Inflammatory macrophage (primary cell): ENCODE measurements at places on chromosomes 7 and 10.
A peak's percentile ranks its signal among the peaks of the same experiment; 100 is the strongest.

GRCh38 chr7:140160308-140160707 lies 16.5 kb downstream of the KDM7A start:
- DNase-seq, result no peak

GRCh38 chr10:32132357-32132946 lies 76.2 kb upstream of the KIF5B start:
- no peak for DNase-seq

DNA sequence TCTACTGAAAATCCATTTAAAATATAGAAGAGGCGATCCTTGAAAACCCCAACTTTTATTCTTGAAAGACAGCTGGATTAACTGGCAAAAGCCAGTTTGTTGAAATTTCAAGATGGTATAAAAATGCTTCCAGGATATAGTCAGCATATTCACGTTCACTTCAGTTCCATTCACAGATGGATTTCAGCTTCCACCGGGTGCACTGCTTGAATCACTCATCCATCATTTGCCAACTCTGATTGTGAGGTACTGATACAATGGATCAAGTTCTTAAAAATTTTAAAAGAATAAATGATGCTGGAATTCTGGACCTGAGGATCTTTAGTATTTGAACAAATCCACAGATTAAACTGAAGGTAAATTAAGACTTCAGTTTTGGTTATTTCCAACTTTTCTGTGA lies 2.4 kb downstream of the PURB start:
- no peak for DNase-seq

DNA sequence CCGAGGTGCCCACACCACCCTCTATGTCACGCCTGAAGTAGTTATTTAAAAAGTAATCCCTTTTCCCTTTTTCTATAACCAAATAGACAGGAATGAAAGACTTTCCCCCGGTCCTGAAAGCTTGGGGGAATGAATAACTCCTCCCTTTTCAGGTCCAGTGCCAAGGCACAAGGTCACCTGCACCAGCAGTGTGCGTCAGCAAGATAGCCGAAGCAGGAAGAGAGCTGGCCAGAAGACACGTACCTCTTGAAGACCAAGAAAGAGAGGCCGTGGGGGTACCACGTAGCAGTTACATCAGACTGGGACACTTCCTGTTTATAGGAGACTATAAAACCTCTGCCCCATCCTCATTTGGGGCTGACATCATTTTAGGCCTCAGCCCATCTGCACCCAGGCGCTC lies 10.7 kb upstream of the AKR1B1 start:
- no peak for DNase-seq

- peak; percentile 36 for DNase-seq
Observed at GRCh38 chr7:10412422-10413019, 561.2 kb upstream of the PHF14 start.

DNA sequence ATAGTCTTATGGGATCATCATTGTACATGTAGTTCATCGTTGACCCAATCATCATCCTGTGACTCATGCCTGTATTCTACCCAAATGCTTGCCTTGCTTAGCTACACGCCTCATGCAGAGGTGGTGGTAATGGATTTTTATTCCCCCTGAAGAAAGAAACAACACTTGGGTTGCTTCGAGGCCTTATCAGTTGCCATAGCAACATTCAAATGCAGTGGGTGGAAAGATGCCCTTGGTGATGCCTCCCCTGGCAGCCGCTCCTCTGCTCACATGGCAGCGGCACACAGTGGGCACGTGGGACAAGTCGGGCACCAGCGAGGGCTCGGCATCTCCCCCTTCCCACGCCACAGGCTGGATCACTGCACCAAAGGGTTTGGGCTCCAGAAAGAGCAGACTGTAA lies 54.0 kb upstream of the NMT2 start:
- no peak for DNase-seq

DNA sequence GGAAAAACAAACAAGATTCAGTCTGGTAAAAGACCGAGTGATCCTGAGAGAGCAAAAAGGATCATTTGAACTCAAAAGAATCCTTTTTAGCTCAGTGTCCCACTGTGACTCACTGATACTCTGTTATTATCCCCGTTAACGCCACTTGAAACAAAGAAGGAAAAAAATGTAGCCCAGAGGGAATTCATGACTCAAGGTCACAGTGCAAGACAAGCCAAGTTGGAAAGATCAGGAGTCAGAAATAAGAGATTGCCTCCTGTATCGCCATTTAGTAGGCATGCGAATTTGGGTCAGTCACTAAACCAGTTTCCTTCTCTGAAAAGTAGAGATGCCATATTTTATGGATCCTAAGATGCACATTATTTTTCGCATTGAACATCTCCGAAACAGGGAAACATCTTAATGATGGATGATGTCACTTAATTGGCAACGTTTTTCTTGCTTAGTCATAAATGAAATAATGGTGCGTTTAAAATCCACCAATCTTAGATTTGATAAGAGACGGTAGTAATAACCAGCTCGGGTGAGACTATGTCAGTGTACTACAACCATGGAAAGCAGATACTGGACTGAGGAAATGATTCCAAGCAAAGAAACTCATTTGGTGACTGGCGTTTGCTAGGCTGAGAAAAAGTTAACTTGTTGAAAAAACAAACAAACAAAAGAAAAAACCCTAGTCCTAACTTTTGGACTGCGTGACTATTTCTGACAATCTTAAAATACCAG lies 502.0 kb upstream of the CELF2 start:
- no peak for DNase-seq

DNA sequence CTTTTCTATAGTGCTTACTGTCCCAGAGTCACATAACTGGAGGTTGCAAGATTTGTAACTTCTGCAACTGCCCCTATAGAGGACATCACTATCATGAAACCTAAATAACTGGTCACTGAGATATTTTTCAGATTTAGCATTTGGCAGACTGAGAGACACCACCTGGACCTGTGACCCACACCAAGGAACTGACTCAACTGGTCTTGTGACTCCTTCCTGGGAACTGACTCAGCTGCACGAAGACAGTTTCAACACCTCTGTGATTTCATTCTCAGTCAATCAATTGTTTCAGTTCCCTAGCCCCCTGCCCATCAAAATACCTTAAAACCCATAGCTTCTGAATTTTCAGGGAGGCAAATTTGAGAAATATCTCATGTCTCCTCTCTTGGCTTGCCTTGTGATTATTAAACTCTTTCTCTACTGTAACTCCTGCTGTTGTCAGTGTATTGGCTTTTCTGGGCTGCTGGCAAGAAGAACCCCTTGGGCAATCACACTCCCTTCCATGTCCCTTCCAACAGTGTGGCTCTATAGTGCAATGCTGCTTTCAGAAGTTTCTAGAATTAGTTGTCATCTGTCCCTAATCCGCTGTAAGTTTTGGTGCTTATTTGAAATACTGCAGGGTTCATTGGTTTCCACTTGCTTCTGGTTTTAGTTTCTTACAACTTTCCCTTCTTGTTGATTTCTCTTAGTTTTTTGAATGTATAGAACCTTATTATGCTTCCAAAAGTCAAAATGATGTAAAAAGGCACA lies 127.8 kb upstream of the ADCY1 start:
- peak; percentile 5 for DNase-seq

GRCh38 chr10:79445977-79446757 lies 743 bp upstream of the ZCCHC24 start:
- no peak for DNase-seq

DNA sequence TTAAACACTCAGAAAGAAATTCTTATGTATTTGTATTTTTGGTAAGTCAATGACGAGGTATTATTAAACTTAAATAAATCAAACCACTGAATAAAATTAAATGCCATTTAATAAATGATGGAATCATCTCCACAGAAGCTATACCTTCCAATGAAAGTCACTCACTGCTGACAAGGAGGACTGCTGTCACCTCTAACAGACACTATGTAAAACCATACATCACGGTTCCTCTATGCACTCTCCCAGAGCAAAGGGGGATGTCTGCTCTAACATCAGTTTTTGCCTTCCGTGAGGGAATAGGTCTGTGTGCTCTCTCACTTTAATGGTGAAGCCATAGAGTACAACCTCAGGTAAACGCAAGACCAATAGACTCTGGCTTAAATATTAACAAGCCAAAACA lies 99.7 kb upstream of the DDC start:
- no peak for DNase-seq

- DNase-seq, result no peak
Observed at GRCh38 chr10:82150123-82150900, 275.3 kb downstream of the NRG3 start.

GRCh38 chr10:80471001-80471400 lies 16.9 kb downstream of the TSPAN14 start:
- no peak for DNase-seq

- DNase-seq, result no peak
Observed at GRCh38 chr10:59337201-59337652, 25.1 kb downstream of the FAM13C start.

- no peak for DNase-seq
Observed at GRCh38 chr10:33295851-33296250, 38.6 kb downstream of the NRP1 start.

GRCh38 chr10:78255796-78256638 lies 222.4 kb downstream of the RPS24 start:
- peak; percentile 97 for DNase-seq

DNA sequence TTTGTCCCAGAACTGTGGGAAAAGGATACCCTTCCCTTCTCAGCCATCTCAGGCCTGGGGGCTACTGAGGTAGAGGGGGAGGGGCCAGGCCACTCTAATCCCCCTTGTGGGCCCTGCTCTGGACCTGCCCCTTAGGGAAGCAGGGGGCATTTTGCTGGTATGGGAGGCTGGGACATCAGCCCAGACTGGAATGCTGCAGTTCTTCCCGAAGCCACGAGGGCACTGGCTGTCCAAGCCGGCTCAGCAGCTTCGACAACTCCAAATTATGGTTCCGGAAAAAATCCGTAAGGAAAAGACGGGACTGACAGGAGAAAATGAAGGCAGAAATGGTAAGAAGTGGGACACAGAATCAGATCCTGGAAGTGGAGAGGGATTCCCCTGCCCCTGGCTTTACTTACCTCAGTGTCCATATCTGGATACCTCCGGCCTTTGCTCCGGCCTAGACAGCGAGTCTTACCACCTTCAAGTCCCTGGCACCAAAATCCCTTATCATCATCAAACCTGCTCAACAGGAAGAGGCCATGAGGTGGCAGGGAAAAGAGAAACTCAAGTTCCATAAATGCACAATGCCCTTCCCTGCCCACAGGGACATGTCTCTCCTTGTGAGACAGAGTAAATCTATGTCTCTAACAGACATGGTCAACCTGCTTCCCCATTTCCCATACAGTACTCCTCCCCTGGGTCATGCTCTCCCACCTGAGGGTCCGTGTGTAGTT lies 9.0 kb downstream of the NDST2 start:
- no peak for DNase-seq

GRCh38 chr7:25680636-25681035 lies 452.4 kb upstream of the NPVF start:
- DNase-seq, result no peak

DNA sequence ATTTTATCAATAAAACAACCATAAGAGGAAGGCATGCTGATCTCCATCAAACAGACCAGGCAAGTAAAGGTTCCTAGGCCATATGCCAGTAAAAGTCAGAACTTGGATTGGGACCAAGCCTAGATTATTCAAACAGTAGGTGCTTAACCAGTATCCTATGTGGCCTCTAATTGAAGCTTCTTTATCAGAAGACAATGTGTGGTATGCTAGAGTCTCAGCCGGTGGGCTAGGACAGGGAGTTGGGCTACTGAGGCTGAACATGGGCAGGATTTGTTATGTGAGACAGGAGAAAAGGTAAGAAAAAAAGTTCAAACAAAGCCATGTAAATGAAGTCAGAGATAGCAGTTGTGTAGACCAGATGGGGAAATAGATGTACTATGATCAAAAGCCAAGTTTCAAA lies 413.7 kb upstream of the GHITM start:
- DNase-seq, result no peak

DNA sequence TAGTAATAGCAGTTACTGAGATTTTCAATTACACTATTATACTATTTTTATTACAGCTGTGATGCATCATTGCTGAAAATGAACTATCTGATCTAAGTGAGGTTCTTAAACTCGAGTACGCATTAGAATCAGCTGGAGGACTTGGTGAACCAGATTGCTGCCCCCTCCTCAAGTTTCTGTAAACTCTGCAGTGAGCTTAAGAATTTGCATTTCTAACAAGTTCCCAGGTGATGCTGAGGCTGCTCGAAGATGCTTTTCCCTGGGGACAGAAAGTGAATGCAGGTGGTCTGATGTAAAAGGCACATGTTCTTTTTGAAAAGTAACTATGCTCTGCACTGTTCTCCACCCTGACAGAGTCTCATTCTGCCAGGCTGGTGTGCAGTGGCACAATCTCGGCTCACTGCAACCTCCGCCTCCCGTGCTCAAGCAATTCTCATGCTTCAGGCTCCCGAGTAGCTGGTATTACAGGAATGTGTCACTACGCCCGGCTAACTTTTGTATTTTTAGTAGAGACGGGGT lies 12.5 kb downstream of the RNF133 start:
- DNase-seq, result no peak

DNA sequence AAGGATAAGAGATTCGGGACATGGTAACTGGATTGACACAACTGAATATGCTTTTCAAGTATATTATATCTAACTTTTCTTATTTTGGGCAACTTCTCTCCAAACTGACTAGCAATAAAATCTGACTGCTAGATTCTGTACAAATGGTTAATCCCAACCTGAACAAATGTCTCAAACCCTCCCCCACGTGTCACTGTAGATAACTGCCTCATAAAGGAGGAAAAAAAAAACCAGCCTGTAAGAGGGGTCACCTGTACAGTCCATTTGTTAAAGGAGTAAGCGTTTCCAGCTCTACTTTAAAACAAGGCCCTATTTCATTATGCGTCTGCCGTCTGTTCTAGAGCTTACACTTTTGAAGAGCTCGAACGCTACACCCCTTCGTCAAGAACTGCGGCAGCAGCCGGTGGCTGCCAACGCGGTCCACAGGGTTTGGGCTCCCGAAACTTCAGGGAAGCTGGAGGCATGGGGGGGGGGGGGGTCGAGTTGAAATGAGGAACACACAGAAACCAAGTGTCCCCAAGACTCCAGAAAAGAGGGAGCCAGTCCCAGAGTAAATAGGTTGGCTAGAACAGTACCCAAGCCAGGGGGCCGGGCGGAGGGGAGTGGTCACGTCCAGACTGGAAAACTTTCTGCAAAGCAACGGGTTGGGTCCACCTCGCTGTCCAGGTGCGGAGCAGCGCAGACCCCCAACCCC lies 492 bp downstream of the COG5 start:
- peak; percentile 19 for DNase-seq

DNA sequence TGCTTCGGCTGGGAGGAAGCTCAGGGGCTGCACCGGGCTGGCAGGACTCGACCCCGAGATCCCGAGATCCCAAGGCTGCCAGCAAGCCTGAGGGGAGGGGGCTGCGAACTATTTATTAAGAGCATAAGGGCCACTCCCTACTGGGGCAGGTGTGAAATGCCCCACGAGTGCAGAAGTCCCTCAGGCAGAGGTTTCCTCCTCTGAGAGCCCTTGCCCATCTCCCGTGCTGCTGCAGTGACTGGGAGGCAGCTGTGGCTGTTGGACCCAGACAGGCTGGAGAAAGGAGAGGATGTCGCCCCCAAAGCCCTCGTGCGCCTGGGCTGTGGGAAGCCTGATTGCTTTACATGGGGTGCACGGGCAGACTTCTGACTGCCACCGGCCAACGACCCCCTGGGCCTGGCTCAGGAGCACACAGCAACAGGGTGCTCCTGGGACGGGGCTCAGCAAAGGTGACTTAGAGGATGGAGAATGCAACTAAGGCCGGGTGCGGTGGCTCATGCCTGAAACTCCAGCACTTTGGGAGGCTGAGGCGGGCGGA lies 39.8 kb downstream of the RGS10 start:
- DNase-seq, result no peak
